Testis (tissue), 5 donors: ENCODE measurements at places on chromosomes 16 and 17. TPM values are rescaled to one million over a fixed set of nuclear protein-coding genes. Genes with fewer than 3 reads are reported as not detected.
A peak's percentile ranks its signal among the peaks of the same experiment; 100 is the strongest.

HOXB9 gene
- 0.94 TPM for total RNA-seq

- no peak for DNase-seq
Measured at GRCh38 chr16:31077024-31077423, 2.8 kb downstream of the ZNF646 start.

- no peak for DNase-seq
Measured at GRCh38 chr16:68778551-68779231, 41.6 kb downstream of the CDH1 start.

ACSM2A gene
- 0.12 TPM for total RNA-seq

DNA sequence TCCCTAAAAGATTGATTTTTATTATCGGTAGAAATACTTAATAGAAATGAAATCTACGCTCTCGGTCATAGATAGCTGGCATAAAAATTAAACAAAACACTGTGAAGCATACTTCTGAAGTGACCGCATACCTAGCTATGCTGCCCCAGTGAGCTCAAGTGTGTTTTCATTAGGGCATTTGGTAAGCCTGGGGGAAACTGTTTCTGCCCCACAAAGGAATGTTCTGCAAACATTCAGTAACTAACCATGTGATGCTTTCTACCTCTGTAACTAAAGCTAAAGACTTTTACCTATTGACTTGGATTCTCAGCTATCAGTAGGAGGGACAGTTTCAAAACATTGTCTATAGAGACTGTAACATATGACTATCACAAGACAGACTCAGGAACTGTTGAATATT is 93.5 kb upstream of the HSBP1 start:
- no peak for DNase-seq

GRCh38 chr17:79202480-79202879 is 127.9 kb downstream of the ENGASE start:
- no peak for DNase-seq

GRCh38 chr17:48637323-48638260 is 11.4 kb upstream of the HOXB9 start:
- DNase-seq: no peak

SOX8 gene
- 19.6 TPM for total RNA-seq

LUC7L3 gene
- 160 TPM for total RNA-seq

DNA sequence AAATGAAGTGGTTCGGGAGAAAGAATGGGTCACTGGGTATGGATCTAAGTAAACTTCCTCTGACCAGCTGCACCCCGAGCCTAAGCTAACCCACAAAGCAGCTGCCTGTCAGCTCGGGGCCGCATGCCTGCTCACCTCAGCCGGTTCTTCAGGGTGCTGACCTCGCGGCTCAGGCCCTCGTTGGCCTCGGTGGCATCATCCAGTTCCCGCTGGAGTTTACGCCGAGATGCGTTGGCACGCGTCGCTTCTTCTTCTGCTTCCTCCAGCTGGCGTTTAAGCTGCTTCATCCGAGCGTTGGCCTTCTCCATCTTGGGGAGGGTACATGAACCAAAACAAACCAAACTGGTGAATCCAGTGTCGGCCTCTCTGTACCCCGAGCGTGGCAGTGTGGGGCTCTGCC is 41.1 kb downstream of the NDEL1 start:
- no peak for DNase-seq

DNA sequence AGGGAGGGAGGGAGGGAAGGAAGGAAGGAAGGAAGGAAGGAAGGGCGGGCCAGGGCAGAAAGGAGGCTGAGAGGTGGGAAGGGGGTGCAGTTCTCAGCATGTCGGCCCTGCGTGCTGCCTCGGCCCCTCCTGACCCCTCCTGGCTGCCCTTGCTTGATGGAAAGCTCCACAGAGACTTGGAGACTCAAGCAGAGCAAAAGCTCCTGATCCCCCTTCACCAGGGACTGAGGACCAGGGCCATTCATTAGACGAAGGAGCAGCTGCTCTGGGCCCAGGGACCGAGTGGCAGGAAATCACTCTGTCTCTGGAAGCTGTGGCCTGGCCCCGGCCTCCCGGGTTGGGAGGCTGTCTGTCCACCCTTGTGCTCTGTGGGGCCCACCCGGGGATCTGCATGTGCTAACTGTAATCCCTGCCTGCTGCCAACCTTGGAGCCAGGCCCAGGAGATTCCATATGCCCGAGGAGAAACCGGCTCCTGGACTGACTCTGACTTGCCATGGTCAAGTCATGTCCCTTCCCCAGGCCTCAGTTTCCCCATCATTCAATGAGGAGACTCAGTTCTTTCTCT is 27.4 kb upstream of the C1QL1 start:
- no peak for DNase-seq

OTOA gene
- 6.5 TPM for total RNA-seq

DNA sequence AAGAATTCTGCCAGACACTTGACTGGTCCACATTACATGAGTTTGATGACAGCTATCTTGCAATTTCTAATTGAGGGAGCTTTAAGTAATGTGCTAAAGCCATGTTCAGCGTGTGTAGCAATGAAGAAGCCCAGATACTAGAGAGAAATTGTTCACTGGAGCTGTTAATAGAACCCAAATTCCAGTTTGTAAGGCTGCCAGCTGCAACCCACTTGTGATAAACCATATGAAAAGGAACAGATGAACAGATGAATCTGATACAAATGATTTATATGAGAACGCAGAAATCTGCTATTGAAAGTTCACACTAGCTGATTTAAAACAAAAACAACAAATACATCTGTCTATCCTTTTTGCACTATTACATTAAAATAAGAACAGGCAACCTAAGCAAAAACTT is 6.2 kb downstream of the NACA2 start:
- no peak for DNase-seq

GRCh38 chr16:84455031-84455430 is 49.4 kb downstream of the MEAK7 start:
- no peak for DNase-seq

C16orf82 gene
- 133 TPM for total RNA-seq

- no peak for DNase-seq
Measured at GRCh38 chr17:7972131-7972785, 30.2 kb upstream of the GUCY2D start.

KRTAP9-4 gene
- not detected for total RNA-seq

GRCh38 chr16:82638095-82638798 is 11.5 kb downstream of the CDH13 start:
- DNase-seq: no peak

DNA sequence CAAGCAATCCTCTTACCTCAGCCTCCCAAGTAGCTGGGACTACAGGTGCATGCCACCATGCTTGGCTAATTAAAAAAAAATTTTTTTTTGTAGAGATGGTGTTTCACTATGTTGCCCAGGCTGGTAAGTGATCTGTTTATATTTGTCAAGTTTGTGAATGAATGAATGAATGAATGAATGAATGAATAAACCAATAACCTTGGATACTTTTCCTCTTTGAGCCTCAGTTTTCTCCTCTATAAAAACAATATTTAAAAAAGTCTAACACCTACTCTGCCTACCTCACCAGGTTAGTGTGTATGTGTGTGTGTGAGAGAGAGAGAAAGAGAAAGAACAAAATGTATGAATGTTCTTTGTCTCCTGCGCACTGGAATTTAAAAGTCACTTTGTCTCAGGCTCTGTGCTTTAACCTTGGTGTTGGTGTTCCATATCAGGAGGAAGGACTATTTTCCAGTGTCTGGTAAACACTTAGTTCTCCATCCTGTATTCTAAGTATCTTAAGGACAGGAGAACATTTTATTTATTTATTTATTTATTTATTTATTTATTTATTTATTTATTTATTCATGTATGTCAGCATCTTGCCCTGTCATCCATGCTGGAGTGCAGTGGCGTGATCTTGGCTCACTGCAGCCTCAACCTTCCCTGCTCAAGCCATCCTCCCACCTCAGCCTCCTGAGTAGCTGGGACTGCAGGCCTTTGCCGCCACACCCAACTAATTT is 27.1 kb downstream of the CHD9 start:
- no peak for DNase-seq

DNA sequence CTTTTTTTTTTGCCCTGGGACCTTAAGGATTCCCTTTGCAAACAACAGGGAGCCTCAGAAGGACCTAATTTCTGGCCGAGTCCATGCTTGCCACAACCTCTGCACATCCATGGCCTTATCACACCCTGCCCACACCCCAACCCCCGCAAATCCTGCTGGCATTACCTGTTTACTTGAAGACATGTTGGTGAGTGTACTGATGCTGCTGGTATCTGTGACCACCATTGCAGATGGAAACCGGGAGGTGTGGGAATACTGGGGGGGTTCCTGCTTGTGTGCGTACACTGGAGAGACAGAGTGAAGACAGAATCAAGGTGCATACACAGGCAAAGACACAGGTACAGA is 46.0 kb downstream of the HNF1B start:
- DNase-seq: no peak

ARL4D gene
- total RNA-seq: 45.6 TPM

PROCA1 gene
- total RNA-seq: 322 TPM

DNA sequence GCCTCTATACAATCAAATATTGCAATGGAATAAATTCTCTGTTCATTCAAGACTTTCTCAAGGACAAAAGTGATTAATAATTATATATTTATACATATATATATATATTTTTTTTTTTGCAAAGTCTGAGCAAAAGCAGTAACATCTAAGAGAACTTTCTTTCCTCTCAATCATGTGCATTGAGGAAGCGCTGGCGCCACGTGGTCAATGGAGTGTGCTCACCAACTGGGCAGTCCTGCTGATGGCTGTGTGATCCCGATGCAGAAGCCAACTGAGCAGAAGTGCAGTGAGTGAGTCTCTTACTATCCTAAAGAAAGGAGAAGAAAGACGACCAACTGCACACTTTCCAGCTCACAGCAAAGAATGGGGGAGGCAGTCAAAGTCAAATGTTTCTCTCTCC is 37.2 kb upstream of the ULK2 start:
- peak; percentile 36 for DNase-seq
